Stromal cell of bone marrow (primary cell): ENCODE measurements at places on chromosomes 12 and 14.

GRCh38 chr12:127531542-127531941, 735.4 kb upstream of the TMEM132C start:
- DNase-seq, result no peak

GRCh38 chr14:69715725-69716477, 51.0 kb upstream of the SRSF5 start:
- peak; percentile 42 for DNase-seq

- no peak for DNase-seq
Observed at GRCh38 chr12:92039046-92039445, 106.6 kb downstream of the BTG1 start.

DNA sequence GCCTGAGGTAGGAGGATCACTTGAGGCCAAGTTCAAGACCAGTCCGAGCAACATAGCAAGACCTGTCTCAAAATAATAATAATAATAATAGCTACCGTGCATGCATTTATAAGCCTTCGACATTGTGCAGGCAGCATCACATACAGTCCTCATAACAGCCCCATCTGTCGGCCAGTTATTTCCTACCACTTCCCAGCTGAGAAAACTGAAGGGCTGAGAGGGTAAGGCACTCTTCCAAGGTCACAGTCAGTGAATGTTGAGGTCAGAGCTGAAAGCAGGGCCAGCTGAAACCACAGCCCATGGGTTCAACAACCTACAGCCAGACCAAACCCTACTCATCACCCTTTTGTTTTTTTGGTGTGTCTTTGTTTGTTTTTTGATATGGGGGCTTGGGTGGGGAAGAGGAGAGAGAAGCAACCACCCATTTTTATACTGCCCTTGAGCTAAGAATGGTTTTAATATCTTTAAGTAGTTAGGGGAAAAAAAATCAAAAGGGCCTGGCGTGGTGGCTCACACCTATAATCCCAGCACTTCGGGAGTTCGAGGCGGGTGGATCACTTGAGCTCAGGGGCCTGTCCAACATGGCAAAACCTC, 16.8 kb upstream of the ITPK1 start:
- DNase-seq, result peak; percentile 35

GRCh38 chr12:70449074-70449752, 83.1 kb downstream of the KCNMB4 start:
- no peak for DNase-seq
